ENCODE measurements at places on chromosomes 5 and 9.

DNA sequence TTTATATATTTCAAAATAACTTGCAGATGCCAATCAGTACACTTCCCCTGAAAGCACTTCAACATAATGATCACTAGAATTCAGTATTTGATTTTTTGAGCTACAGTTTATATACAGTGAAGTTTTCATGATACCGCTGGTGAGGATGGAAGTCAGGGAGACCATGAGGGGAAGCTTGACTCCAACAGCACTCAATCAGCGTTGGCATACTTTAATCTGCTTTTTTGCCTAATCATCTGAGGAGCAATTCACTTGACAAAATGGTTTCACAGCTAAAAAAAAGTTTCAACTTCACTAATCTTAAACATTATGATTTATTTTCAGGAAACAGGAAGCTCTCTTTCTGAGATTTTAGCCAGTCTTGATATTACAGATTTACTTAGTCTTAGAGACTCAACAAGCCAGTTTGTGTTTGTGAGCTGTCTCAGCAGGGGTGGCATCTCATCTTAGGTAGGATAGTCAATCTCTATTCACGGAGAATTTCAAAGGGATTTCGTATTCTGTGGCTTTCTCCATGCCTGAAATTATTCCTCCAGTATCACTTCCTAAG, 111.4 kb upstream of the ARRDC3 start:
- peak; percentile 60 for DNase-seq

DNA sequence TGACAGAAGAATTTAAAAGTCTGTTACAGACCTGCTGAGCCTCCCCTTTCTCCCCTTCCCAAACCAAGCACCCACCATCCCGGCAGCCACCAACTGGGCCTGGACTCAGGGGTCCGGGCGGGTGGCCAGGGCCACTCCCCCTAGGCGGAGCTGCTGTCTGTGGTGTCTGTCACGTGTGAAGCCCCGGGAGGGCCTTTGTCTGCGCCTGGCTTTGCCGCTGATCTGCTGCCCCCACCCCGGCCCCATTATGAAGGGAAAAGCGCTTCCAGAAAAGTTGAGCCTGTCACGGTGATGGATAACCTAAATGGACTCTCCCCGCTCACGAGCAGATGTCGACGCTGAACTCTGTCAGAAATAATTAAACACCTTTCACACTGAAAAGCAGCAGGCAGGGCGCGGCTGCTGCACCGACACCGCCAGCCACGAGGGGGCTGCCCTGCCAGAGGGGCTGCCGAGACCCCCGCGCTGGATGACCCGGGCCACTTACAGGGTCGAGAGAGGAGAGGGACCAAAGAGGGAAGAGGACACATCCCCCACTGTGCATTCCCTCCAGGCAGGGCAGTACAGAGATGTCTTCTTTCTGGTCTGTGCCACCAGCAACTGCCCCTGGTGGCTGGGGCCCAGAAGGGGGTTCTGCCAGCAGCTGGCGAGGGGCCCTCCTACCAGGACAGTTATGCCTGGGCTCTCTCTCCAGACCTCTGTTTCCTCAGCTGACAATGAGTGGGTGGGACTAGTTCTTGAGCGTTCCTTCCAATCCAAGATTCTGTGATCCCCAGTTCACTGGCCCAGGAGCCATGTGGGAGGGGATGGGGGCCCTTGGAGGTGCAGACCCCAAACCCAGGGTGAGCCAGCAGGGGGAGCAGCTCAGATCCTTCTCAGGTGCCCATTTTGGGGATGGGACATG, 36.0 kb upstream of the BARHL1 start:
- no peak for DNase-seq

- DNase-seq = no peak
Measured at GRCh38 chr5:126852841-126853271, 75.9 kb downstream of the LMNB1 start.

- DNase-seq = no peak
Measured at GRCh38 chr9:38181232-38181631, 112.2 kb upstream of the SHB start.

- DNase-seq = no peak
Measured at GRCh38 chr9:3848445-3849114, 322.8 kb upstream of the RFX3 start.

- DNase-seq = no peak
Measured at GRCh38 chr9:5784526-5785315, 48.2 kb downstream of the ERMP1 start.

DNA sequence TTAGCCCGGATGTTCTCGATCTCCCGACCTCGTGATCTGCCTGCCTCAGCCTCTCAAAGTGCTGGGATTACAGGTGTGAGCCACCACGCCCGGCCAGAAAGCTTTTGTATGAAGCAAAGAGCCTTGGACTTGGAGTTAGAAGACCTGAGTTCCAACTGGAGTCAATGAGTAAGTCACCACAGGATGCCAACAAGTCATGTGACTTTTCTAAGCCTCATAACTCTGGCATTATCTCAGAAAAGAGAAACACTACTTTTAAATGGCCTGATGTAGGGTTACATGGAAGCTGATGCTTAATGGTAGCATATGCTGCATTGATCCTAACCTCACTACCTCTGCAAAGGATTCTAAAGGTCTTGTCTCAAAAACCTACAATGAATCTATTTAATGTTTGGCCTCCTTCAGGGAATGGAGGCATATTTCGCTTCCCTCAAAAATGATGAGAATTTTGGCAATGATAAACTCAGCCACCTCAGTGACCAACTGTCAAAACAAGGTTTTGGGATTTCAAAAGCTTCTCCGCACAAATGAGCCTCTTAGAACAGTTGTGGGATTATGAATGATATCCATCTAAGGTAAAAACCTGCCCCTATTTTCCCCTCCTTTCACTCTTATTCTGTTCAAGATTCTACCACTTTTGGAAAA, 236.8 kb downstream of the ACTL7B start:
- DNase-seq = no peak

DNA sequence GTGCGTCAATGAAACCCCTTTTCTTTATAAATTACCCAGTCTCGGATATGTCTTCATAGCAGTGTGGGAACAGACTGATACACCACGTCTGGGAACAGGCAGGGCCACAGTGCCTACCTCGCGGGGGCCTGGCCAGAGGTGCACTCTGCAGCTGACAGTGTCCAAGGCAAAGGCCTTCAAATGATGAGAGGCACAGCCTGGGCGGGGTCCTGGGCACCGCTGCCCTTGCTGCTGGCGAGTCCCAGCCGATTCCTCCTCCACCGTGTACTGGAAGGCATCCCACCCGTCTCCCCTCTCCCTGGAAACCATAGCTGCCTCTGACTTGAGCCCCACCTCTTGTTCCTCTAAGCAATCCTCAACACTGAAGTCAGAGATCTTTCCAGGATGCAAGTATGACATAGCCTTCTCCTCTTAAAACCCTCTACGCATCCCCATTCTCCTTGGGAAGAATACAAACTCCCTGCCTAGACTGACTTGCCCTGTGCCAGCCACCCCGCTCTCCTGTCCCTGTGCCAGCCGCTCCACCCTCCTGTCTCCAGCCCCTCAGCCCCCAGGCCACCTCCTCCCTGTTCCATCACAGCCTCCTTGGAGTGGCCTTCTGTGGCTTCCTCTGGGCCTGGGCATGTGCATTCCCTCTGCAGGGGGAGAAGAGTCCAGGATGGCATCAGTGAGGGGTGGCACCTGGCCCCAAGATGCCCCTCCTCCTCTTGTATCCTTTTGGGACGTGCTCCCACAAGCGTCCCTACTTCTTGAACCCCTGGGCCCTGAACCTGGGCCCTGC, 8.1 kb upstream of the COL5A1 start:
- no peak for DNase-seq

- DNase-seq = no peak
Measured at GRCh38 chr5:57097526-57097925, 76.3 kb upstream of the GPBP1 start.

DNA sequence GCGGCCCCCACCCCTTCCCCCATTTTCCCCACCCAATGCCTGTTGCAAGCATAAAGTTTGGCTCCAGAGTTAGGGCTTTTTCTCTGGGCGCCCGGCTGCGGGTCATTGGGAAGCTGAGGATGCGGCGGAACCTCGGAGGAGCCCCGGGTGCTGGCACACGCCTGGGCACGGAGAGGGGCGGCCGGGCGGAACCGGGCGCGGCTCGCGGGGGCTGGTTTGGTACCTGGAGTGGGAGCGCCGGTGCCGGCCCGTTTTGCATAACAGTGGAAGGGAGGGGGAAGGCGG, 1.2 kb downstream of the PPARGC1B start:
- DNase-seq = no peak

DNA sequence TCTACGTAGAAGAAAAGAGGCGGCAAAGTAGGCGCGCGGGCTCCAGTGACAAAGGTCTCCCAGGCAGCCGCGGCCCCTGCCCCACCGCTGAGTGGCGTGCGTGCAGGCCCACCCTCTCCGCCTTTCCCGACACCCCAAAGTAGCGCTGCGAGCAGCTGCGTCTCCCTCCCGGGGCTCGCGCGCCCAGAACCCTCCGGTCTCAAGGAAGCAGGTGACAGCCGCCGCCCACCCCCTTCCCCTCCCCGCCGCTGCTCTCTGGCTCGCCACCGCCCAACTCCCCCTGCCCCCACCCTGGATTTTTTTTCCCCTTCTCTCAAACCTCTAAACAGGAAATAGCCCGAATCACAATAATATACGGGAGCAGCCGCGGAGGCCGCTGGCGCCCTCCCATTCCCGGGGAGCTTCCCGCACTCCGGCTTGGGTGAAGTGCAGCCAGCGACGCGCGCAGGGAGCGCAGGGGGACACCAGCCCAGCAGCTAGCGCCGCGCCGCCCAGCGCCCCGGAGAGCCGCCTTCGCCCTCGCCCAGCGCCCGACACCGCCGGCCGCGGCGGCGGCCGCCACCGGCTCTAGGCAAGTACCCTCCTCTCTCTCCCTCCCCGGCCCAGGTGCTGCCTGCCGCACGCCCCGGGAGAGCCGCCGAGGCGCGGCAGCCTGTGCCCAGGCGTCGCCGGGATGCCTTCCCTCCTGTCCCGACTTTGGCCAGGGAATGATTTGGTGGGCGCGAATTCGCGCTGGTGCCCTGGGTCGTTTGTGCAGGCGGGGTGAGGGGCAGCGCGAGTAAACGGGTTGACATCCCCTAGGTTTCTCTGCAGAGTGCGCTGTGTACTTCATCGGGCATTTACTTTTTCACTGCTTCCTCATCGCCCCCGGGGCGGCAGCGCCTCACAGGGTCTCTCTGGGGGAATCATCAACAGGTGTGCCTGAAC, 52.7 kb upstream of the TJP2 start:
- no peak for DNase-seq

GRCh38 chr9:34665067-34665380, 2.6 kb upstream of the CCL27 start:
- DNase-seq = no peak

DNA sequence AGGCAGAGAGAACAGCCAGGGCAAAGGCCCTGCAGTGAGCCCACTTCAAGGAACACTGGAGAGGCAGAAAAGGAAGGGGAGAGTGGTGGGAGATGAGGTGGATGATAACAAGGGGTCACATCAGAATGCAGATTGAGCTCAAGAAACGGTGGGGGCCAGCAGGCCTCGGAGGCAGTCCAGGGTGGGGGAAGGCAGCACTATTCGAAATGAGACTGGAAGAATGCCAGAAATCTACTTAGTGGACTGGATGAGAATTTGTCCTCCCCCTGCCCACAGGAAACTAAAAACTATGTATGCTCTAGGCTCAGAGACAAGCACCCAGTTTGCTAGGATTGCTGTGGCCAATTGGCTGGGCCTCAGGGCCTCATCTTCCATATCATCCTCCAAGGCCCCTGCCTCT, 148.7 kb downstream of the ADAMTS12 start:
- no peak for DNase-seq

DNA sequence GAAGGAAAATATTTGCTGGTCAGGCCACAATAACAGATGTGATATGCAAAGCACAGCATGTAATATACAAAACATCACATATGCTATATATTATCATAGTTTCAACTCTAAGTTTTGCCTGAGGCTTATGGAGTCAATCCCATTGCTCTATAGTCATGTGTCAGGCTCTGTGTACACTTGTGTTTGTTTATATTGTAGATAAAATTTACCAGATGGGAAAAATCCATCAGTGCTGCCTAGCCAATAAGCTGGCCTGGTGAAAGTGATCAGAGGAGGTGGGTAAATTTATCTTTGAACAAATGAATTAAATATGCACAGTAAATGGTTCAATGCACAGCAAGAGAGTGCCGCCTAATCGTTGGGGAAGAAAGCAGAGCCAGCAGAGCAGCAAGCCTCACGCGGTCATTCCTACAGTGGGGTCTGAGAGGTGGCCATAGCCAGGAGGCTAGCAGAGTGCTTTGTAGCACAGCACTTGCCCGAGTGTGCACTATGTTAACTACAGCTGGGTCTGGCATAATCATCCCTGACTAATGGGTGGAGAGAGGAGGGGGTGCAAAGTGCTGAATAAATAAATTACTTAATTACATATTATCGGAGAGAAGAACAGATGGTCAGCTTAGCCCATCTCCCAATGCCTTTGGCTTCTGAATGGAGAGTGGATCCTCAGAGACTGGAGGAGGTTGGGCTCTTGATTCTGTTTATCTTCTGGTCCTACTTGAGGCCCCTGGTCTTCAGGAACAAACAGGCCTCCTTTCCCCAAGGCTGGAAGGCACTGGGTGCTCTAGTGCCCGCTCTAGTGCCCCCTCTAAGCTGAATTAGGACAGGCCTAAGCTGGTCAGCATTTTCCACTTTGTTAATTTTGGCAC, 153.5 kb downstream of the MAT2B start:
- DNase-seq = no peak

GRCh38 chr5:172334196-172334595, 50.6 kb upstream of the UBTD2 start:
- DNase-seq = peak; percentile 7

GRCh38 chr5:5341531-5342292, 80.8 kb upstream of the ICE1 start:
- DNase-seq = no peak

GRCh38 chr5:121053055-121053985, 589.2 kb downstream of the PRR16 start:
- no peak for DNase-seq

DNA sequence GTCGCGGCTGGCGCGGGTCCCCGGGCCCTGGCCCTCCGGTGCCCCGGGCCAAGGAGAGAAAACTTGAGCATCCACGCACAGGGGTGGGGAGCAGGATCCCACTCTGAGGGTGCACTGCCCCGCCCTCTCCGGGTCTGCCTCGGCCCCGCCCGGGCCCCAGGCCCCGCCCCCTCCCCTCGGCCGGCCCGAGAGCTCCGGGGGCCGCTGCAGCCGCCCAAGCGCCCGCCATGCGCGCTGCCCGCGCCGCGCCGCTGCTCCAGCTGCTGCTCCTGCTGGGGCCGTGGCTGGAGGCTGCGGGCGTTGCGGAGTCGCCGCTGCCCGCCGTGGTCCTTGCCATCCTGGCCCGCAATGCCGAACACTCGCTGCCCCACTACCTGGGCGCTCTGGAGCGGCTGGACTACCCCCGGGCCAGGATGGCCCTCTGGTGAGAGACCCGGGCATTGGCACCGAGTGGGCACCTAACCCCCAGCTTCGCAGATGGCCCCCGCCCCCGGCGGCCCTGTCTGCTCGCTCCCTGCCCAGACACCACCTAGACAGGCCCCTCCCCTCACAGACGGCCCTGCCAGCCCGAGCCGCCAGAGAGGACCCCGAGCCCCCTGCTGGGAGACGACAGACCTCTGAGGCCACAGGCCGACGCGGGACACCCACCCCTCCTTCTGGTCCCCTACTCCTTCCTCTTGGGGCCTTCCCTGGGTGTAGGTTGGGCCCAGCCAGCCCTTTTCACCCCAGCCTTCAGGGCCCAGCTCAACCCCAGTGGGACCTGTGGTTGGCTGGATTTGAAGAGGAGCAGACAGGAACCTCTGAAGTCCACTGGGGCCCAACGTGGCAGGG, at the start of gene CERCAM:
CERCAM (plus strand) TSS at position 207 of the 831 bp plus-strand sequence; CDS start at position 228, 21 bp downstream.
- peak; percentile 13 for DNase-seq

Measured in activated CD4-positive, alpha-beta T cell treated with anti-CD3 and anti-CD28 coated beads, Interleukin-2, Interleukin-4, amounts not matched to agents 100 ng/mL and 50 ng/mL, durations not matched to agents 16 hours and 8 hours (primary cell).